Suppressor macrophage treated with lipopolysaccharide for 4 hours (primary cell): ENCODE measurements at places on chromosomes 12 and 14.
A peak's percentile ranks its signal among the peaks of the same experiment; 100 is the strongest.

GRCh38 chr14:97380539-97380941, 583.4 kb downstream of the VRK1 start:
- DNase-seq: no peak

DNA sequence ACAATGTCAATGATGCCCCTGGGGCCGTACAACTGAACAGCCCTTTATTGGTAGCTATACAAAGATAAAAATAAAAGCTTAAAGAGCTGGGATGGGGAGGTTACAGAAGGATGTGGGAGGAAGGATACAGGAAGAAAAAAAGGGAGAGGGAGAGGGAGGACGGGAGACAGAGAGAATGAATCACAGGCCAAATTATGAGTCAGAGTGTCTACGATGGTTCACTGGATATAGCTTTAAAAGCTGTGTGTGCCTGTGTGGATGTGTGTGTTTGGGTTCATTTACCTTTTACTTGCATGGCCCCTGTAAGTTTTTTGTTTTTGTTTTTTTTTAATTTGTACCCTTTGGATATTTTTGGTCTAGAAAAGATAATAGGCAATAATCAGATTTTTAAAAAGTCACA, 111.9 kb downstream of the CCDC60 start:
- DNase-seq: no peak

DNA sequence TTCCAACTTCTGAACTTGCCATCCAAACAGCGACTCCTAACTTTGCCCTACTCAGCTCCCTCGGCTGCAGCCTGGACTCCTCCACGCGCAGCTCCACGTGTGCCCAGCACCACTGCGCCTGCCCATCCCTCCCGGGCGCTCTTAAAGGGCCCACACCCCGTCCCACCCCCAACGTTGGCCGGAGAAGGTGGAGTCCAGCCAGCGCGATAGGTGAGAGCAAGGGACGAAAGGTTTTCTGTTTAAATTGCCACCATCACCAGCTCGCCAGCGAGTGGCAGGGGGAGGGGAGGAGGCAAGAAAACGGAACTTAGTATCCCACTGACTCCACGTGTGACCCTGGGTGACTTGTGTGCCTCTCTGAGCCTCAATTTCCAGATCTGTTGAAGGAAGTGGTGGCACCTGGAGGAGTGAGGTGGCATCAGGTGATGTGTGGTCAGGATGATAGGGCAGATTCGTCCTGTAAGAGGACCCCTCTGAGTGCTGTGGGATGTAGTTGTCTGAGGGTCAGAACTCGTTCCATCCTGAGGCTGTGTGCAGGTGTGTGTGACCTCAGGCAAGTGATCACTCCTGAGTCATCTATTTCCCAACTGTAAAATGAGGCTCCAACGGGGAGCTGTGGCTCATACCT, 59.7 kb downstream of the TRPV4 start:
- no peak for DNase-seq

- DNase-seq: no peak
These were observed 8.8 kb downstream of the TBX5 start for GRCh38 chr12:114396869-114397719.

DNA sequence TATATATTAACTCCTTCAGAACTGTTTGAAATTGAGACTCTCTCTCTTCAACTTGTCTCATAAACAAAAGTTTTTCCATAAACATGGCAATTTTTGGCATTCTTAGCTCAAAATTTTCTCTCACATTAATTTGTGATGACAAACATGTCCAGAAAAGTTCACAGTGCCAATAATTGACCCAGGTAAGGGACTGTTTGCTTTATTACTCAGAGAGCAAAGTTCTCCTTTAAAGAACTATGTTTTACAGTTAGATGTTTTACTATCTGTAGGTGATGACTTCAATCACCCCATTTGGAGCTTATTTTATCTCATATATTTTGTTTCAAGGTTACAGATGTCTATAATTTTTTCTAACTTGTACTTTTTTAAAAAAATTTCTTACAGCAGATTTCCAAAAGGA, 855.6 kb downstream of the SLC16A7 start:
- no peak for DNase-seq

DNA sequence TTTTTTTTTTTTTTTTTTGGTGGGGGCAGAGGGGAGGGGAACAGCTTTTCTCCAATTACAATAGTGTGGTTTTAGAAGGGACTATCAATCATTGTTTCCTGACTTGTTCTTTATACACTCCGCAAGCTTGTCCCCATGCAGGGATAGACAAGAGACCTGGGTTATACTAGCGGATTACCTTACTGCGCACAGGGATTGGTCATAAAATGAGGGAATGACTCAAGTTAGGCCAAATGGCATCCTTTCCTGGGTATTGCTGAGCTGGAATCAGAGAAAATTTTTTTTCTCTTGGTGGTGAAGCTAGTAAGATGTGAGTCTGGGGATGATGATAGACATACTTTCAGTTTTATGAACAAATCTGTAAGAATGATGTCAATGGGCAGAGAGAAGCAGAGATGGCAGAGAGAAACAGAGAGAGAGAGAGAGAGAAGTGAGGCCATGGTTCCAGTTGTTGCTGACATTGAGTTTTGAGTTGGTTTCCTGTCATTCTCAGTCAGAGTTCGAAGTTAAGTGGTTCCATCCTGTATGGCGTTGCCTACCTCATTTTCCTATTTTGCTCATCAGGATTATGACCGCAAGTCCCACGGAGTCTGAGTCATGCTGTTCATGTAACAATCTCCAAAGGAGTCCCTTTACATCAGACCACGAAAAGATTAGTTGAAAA, 59.1 kb upstream of the OTOGL start:
- peak; percentile 6 for DNase-seq

DNA sequence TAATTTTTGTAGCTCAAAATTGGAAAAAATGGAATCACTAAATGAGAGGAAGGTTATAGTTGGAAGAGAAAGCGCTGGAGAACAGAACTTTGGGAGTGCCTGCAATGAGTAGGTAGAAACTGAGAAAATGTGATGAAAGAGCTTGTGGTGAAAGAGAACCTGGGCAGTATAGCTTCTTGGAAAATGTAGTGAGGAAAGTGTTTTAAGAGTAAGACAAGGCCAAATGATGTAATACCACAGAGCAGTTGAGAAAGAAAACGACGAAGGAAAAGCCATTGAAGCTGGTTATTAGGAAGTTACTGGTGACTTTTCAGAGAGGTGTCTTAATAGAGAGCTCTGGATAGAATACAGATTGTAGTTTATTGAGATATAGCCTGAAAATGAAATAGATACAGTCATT, 255.3 kb downstream of the AEBP2 start:
- peak; percentile 18 for DNase-seq

- DNase-seq: no peak
These were observed 54.4 kb downstream of the SETD3 start for GRCh38 chr14:99426265-99426664.

DNA sequence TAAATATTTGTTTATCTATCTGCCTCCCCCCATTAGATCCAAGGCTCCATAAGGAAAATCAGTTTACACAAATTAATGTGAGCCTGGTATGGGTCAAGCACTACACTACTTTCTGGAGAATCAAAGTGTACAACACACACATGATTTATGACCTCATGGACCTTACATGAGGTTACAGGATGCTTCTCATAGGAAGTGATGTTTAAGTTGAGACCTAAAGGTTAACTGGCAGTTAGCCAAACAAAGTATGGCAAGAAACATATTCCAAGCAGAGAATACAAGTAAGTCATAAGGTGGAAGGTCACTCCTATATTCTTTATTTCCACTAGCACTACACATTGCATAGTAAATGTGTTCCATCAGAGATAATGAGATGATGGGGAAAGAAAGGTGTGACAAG, 39.2 kb downstream of the OSBPL8 start:
- no peak for DNase-seq

DNA sequence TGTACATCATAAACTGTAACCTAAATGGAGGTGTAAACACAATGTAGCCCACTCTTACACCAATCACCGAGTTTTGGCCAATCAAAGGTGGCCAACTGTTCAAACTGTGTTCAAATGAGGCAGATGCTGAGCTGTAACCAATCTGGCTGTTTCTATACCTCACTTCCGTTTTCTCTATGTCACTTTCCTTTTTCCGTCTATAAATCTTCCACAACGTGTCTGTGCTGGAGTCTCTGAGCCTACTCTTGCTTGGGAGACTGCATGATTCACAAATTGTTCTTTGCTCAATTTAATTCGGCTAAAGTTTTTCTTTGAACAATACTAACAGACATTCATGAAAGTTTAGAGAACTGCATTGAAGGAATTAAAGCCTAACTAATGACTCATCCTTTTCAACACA, 547.1 kb upstream of the USP15 start:
- peak; percentile 1 for DNase-seq

- DNase-seq: peak; percentile 78
These were observed 3.2 kb downstream of the MLXIP start for GRCh38 chr12:122081697-122082221.

DNA sequence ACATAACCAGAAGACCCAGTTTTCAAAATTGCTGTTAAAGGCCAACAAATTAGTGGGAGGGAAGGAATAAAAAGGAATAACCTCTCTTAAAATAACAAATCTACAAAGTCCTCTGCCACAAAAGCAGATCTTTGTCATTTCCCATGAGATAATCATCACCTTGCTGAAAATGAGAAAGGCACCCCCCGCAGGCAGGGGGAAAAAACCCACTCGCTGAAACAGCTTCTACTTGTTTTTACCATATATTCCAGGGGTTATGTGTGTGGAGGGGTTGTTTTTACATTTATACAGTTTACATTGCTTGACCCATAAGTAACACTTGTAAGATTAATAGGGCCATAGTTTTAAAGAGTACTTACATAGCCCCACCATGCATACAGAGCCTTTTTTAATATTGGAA, 131.0 kb downstream of the PRICKLE1 start:
- no peak for DNase-seq

DNA sequence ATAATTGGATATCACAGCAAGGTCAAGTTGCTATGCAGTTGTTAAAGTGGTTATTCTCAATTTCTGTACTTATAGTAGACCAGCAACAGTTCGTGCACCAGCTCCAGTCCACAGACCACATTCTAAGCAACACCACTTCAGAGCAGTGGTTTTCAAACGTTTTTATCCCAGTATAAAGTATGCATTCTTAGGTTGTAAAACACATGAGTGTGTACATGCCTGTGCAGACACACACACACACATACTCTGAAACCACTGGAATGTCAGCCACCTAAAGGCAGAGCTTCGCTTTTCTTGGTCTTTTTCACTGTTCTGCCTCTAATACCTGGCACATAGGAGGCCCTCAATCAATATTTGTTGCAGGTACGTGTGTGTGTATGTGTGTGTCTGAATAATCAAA, 22.2 kb upstream of the C12orf71 start:
- no peak for DNase-seq

GRCh38 chr14:100393906-100394732, 71.0 kb downstream of the SLC25A47 start:
- DNase-seq: no peak

DNA sequence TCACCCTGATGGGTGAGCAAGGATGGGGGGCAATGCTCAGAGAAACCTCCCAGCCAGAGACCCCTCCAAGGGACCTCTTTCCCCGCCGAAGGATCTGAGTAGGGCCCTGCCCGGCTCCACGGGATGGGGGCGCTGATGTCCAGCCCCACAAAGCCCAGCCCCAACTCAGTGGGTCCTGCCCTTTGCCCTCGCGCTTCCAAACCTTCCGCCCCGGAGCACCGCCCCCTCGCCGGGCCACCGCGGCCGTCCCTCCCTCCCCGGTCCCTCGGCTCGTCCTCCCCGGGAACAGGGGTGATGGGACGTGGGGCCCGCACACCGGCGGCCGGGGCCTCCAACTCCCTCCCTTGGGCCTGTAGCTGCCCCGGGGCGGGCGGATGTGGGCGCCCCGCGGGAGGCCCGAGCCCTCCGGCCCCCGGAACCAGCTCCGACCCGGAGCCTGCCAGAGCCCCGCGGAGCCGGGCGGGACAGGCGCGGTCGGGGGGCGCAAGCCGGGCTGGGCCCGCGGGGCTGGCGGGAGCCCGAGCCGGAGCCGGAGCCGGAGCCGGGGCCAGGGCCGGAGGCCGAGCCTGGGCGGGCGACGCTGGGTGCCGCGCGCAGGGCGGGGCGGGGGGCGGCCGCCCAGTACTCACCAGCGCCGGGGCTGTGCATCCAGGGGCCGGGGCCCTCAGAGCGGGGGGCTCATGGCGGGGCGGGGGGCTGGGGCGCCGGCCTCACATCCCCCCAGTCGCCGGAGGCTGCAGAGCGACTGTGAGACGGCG, 386 bp downstream of the HDAC7 start:
- DNase-seq: peak; percentile 69

- no peak for DNase-seq
These were observed 118.6 kb downstream of the APAF1 start for GRCh38 chr12:98763656-98764055.

- DNase-seq: no peak
These were observed 124.2 kb downstream of the GLT1D1 start for GRCh38 chr12:128977441-128977840.

- DNase-seq: peak; percentile 30
These were observed 9.0 kb downstream of the DYNC1H1 start for GRCh38 chr14:101973356-101973755.

- peak; percentile 84 for DNase-seq
These were observed 10.7 kb downstream of the TTC5 start for GRCh38 chr14:20295067-20295466.

DNA sequence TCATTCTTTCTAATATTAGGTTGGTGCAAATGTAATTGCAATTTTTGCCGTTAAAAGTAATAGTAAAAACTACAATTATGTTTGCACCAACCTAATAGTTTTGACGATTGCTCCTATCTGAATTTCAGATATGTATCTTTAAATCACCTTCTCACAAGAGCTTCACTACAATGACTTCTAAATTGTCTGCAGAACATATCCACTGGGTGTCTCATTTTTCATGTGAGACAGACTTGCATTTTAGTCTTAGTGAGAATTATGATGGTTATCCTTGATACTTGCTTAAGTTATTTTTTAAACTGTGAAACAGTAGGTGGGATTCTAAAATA, 84.6 kb downstream of the ITPR2 start:
- DNase-seq: no peak

DNA sequence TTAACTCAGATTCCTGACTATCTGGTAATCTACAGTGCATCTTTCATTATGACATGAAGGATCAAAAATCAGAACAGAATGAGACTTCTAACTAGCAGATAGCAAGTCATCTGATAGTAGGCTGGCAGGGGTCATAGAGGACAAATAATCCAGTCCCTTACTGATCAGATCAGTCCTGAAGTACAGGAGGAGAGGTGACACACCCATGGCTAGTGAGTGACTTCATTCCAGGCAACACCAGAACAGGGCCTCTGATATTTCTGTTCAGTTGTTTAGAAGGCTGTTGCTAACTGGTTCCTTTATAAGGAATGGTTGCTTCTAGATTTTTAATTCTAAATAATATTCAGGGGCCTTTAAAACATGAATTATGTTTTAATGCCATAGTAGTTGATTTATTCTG, 222.1 kb downstream of the NTF3 start:
- DNase-seq: no peak
